ENCODE measurements at places on chromosomes 16 and 17. TPM values are rescaled to one million over a fixed set of nuclear protein-coding genes. Genes with fewer than 3 reads are reported as not detected.
A peak's percentile ranks its signal among the peaks of the same experiment; 100 is the strongest.

DNA sequence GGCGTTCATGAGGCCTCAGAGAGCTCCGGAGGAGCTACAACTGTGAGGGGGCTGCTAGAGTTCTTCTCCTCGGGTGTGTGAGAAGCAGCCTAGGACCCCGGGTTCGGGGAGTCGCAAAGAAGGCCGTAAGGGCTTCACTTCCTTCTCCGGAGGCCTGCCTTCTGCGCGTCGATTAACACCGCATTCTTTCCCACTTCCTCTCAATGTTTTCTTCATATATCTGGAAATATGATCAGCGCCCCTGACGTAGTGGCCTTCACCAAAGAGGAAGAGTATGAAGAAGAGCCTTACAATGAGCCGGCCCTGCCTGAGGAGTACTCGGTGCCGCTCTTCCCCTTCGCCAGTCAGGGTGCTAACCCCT is 449 bp downstream of the SMCR8 start:
- DNase-seq: peak; percentile 13

DNA sequence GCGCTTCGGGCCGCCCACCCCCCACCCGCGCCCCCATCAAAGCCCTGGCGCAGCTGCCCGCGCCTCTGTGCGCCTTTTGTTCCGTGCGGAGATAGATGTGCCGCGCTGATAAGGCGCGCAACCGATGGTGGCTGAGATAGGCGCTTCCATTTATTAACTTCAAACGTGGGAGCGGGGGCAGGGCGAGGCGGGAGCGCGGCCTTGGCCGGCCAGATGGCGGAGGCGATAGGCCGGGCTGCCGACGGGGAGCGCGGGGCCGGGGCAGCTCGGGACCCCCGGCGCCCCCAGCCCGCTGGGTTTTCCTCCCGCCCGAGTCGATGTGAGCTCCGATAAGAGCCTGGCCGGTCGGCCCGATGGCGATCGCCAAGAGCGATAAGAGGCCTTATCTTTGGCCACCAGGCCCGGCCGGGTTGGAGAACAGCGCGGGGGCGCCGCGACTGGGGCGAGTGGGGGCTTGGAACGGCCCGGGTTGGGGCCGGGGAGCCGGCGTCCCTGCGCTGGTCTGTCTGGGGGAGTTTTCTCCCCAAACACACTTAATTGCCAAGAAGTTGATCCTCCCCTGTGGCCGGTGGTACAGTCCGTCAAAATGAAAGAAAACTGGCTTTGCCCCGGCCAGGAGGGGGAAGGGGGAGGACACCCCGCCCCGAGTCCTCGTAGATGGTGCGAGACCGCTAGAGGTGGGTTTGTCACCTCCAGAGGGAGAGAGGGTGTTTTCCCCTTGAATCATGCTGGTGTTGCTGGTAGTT is 2.7 kb downstream of the ZFPM1 start:
- peak; percentile 44 for DNase-seq

DNA sequence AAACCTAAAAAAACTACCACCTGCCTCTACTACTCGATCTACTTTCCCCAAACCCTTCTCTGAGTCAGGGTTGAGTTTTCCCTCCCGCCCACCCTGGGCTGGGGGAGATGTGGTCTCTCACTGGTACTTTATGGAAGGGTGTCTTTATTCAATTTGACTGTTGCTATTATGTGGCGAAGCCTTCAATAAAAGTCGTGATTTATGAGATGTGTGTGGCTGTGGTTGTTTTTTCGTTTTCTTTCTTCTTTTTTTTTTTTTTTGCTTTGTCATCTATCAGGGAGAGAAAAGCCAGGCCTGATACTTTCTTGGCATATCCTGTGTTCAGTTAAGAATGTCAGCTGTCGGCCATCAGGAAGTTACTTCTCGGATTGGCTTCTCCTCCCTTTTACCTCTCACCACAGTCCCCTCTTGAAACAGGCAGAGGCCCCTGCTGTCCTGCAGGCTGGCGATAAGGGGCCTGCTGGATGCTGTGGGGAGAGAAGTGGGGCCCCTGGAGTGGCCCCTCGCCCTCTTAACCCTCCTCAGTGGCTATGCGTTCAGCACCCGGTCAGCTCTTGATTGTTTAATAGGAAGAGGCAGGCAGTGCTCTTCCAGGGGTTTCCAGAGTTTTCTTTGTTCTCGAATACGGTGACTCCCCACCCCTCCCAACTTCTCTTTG is 123.0 kb downstream of the MSI2 start:
- DNase-seq: no peak

DNA sequence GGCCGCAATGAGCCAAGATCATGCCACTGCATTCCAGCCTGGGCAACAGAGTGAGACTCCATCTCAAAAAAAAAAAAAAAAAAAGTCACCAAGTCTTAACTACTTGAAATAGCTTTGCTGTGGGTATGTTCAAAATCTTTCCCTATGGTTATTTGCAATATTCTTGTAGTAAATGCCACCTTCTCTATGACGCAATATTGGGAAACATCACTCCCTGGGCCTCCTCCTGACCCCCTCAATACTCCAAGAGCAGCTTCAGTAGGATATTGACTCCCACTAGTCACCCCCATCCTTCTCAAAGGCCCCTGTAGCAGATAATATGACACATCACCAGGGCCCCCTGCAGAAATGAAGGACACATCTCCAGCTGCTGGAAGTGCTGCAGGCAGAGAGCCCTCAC is 137.8 kb downstream of the AIPL1 start:
- DNase-seq: no peak

DNA sequence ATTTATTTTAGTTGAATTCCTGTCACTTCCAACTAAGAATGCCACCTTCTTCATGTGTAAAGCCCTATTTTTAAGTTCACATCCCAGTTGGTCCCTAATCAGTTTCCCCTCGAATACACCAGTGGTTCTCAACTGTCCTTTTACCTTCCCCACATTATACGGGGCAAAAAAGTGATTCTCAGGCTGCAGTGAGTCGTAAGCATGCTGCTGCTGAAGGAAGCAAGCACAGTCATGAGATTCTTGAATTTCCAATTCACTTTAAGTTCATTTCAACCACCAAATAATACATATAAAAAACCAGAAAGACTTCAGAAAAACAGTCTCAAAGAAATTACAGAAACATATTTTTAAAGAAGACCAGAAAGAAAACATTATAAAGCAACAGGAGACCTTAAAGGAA is 47.9 kb downstream of the UBE2G1 start:
- DNase-seq: no peak

DNA sequence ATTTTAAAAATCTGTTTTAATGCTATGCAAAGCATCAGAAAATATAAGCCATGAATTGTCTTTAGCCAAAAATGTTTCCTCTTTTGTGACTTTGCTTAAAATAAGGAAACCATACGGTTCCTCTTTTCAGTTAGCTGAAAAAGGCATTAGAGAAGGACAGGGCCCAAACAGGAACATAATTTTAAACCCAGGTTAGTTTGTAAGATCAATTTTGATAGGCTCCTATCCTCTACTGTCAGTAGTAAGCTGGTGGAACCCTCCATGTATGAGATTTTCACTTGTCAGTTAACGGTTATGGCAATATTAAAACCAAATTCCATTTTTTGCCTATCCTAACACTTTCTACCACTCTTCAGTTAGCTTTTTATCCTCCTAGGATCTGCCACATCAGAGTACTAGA is 4.3 kb downstream of the EVI2B start:
- DNase-seq: peak; percentile 76

- DNase-seq: no peak
Measured at GRCh38 chr17:31522284-31522931, 130.9 kb downstream of the RAB11FIP4 start.

DNA sequence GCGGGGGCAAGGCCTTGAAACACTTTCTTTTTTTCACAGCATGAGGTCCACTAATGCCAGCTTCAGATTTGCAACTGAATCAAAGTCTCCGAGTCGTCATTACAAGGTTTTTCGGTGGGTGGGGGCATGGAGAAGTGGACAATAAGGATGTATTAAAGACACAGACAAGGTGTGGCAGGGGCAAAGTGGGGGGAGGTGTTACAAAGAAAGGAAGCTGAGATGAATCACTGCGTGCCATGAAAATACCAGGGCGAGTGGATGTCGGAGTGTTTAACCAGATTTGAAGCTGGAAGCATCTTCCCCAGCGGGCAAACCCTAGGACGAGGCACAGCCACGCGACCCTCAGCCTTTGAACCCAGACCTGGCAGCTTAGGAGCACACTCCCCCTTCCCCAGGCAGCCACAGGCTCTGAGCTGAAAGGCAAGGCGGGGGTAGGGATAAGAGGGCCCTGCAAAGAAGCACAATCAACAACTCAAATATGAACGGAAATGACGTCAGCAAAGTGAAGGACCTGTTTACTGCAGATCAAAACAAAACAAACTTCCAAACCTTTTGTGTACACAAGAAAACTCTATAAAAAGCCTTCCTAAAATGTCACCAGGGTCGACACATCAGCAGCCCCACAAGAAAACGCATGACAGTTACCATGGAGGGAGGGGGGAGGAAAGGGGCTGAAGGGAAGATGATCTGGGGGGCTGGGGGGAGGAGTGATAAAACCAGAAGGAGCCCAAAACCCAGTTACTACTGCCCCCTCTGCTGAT is 5.6 kb upstream of the ZFHX3 start:
- DNase-seq: no peak

- DNase-seq: no peak
Measured at GRCh38 chr17:20127360-20128035, 118.3 kb downstream of the SPECC1 start.

DNA sequence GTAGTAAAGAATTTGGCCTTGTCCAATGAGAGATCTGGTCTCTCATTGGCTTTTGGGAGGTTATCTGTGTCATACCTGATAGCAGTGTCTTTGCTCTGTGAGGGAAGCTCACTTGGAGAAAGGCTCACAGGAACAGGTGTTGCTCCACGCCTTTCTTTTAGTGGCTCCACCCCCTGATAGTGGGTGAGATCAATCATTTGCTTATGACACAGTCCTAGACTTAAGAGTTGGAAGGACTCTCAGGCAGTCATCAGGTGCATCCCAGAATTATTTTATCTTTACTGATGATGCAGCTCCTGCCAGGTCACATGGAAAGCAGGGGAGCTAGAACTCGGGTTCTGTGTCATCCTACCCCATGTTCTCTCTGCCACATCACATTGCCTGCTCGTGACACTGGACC is 59.3 kb downstream of the CENPV start:
- no peak for DNase-seq

DNA sequence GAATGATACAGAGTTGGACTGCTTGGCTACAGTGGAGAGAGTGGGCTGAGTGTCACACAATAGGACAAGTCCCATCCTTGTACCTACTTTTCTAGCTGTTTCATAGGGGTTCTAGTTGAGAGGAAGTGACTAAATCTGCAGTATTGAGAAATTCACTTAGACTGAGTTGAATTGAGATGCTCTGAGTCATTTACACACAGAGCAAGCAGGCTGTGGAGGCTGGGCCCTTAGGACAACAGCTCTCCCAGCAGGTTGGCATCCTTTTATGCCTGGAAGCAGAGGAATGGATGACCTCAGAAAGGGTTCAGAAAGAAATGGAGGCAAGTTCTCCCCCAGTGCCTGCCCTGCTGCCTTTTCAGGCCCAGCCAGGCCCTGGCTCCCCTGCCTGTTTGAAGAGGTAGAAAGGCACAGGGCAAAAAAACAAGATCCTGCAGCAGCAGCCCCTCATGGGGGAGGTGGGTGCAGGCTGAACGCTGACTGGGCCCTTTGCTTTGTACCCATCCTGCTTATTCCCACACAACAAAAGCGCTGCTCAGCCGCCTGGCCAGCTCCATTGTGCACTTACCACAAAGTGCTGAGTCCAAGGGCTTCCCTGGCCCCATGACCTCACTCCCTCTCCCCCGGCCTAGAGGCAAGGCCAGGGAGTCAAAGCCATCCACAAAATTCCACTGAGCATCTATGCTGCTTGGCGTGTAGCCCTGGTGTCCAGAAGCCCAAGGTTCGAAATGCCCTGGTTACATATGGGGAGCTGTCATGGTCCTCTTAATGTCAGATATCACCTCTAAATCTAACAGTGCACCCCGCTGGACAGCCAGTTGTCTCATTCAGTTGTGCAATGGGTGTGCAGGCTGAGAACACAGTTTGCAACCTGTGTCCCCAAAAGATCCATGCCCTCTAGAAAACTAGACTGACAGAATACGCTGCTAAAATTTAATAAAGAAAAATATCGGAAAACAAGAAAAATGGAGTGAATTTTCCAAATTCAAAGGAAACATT is 5.4 kb upstream of the CRYBA1 start:
- no peak for DNase-seq

MEIOC gene
- 0.08 TPM for total RNA-seq

TEX19 gene
- total RNA-seq: not detected

FBXW10 gene
- total RNA-seq: not detected

UMOD gene
- not detected for total RNA-seq

ZFPM1 gene
- 24.2 TPM for total RNA-seq

ZFP3 gene
- total RNA-seq: 2.4 TPM

TP53TG3F gene
- total RNA-seq: not detected

MPO gene
- 0.77 TPM for total RNA-seq

TPSG1 gene
- not detected for total RNA-seq

CDH11 gene
- not detected for total RNA-seq

Measured in CD4-positive, alpha-beta T cell (primary cell).